ENCODE measurements at places on chromosomes 4 and X. TPM values are rescaled to one million over a fixed set of nuclear protein-coding genes. Genes with fewer than 3 reads are reported as not detected.
A peak's percentile ranks its signal among the peaks of the same experiment; 100 is the strongest.

The ANXA3 gene
- total RNA-seq: 23.8 TPM

The P2RY4 gene
- not detected for total RNA-seq

The NLGN4X gene
- total RNA-seq: 86.8 TPM

The DDX53 gene
- not detected for total RNA-seq

The CSAG1 gene
- total RNA-seq: not detected

DNA sequence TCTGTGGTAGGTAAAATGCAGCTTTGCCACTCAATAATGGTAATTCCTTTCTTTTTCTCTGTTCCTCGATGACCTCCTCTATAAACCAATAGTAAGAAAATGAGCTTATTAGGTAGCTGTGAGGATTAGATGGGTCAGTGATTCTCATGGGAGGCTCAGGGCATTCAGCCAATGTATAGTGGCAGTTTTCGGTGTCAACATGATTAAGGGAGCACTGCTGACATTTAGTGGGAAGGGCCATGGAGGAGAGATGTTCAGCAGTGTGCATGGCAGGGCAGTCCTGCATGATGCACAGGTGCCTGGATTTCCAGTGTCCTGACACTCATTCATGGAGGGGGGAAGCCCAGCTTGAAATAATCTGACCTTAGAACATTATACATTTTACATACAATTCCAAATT, 232.8 kb downstream of the PDGFC start:
- no peak for DNase-seq

GRCh38 chr4:125951261-125951887, 636.6 kb downstream of the FAT4 start:
- DNase-seq: no peak

- peak; percentile 33 for DNase-seq
These were observed 108.1 kb upstream of the STOX2 start for GRCh38 chr4:183797011-183797444.

DNA sequence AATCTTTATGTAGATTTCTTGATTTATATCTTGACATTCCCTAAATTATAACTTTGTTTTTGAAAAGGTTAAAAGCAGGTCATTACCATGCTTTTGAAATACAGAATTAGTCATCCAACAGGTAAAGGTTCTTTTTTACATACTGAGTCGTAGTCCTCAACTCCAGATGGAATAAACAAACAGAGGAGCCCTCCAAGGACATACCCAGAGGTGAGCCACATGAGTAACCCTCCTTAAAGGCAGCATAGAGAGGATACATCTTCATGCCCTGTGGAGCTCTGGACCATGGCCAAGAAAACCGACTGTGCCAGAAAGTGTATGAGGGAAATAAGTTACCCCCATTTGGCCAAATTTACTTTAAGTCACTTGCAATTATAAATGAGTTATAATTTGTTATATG, 95.3 kb upstream of the MCF2 start:
- no peak for DNase-seq

DNA sequence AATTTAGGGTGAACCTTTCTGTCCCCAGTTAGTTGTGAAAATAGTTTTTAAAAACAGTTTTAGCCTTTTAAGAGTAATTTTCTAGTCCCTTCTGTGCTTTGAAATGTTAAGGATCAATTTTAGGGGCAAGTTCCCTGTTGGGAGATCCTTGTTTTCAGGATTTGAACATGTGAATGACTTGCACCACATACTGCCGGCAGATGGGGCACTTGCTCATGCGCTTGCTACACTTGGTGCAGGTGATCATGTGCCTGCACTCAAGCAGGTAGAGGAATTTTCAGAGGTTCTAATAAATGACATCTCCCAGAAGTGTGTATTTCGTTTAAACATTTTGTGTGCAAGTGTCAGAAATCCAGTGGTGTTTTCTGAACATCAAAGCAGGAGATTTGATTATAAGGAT, 195.9 kb downstream of the CHM start:
- DNase-seq: peak; percentile 37

DNA sequence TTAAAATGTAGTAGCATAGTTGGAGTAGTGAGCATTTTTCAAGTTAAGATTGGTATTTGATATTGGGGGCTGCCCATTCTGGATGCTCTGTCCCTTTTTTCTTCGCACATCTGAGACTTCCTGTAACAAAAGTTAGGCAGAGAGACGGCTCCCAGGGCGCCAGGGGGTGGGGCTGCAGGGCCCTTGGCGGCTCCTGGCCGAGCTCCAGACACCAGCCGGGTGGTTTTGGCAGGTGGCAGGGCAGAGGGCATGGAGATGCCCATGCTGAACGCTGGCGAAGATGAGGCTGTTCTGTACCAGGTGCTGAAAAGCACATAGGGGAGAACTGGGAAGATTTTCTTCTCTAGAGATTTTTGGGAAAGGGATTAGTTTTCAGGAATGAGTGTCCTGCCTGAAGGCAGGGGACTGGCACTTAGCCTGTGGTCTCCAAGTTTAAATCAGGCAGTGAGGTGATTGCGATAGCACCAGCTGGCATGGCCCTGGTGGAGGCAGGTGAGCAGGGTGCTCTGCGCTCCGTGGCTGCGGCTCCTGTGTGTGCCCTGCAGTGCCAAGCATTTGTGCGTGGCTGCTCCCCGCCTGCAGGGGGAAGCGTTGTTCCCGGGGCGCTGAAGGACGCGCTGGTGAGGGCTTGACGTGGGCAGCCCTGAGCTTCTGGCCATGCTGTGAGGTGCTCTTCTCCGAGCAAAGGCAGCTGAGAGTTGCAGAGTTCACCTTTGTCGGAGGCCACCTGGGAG, 23.6 kb upstream of the HGFAC start:
- peak; percentile 41 for DNase-seq

All from GM23338 (cell line).